ENCODE measurements at places on chromosomes 11 and 22.

GRCh38 chr11:12525466-12526055 lies 148.2 kb downstream of the PARVA start:
- DNase-seq: no peak

DNA sequence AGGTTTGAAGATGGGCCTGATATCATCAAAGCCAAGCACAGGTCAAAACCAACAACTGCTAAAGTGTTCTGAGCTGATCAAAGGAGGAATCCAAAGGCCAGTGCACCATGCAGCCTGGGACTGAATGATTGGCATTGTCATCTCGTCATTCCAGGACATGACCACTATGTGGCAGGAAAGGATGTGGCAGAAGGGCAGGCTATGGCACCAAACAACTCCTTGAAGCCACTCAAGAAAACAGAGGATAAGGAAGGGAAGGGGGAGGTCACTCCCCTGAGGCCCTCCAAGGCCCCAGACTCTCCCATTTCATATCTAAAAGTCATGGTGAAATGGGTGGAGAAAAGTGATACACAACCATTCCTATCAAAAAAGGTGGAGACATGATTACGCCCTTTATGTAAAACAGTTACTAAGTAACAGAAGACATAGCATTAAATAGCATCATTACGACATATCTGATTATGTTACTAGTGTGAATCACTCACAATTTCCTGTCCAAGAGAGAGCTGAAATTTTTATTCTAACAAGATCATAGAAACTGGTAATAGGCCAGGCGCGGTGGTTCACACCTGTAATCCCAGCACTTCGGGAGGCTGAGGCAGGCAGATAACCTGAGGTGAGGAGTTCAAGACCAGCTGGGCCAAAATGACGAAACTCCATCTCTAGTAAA lies 49.3 kb downstream of the AHNAK start:
- DNase-seq: no peak

DNA sequence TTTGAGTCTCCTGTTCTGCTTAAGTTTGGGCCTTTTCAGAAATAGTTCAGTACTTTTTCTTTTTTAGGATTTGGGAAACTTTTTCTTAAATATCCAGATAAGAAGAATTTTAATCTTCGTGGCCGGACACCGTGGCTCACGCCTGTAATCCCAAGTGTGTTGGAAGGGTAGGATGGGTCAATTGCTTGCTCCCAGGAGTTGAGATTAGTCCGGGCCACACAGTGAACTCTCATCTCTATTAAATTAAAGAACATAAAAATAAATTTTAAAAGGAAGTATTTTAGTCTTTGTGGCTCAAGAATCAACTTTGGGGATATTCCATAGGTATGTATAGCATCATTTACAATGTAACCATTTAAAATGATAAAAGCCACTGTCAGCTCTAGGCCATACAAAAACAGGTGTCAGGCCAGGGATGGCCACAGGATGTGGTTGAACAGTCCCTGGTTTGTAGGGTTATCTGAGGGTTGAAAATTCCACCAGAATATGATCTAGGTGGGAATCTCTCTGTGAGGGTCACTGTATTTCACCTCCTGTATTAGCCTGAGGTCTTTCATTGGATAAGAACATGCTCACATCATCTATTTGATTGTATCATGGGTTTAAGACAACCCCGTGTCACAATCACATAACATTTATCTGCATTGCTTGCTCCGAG lies 115.6 kb downstream of the GGTLC2 start:
- no peak for DNase-seq

- no peak for DNase-seq
Observed at GRCh38 chr11:124838805-124839127, 26.5 kb upstream of the ROBO3 start.

DNA sequence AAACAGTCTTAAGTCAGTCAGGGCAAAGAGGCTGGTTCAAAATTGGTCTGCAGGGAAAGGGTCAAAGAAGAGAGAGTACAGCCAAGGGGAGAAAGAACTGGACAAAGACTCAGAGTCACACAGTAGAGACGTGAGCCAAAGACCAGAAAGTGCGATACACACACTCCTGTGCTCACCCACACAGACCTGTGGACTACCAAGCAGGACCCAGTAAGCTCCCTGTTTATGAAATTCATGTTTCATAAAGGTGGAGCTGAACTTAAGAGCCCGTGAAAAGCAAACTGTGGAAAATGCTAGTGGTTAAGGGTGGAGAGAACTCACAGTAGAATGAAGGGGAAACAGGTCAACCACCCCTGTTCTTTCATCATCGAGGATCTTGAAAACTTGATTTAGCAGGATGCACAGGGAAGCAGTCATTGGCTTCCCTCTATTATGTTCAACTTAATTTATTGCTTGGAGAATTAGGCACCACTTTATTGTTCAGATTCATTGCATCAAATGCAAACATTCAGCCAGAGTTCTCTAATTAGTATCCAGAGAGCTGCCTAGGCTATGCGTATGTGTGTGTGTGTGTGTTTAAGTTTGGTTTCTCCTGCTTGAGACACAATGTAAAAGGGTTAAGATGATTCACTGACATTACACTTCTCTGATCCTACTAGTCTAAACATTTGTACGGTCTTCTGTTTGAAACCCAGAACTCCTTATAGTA lies 160.9 kb upstream of the MTMR2 start:
- DNase-seq: no peak

- DNase-seq: no peak
Observed at GRCh38 chr11:64451856-64452255, 92.9 kb downstream of the RPS6KA4 start.

All from AG08396 (cell line).